Erythroblast (primary cell): ENCODE measurements at places on chromosomes 1 and 21.

DNA sequence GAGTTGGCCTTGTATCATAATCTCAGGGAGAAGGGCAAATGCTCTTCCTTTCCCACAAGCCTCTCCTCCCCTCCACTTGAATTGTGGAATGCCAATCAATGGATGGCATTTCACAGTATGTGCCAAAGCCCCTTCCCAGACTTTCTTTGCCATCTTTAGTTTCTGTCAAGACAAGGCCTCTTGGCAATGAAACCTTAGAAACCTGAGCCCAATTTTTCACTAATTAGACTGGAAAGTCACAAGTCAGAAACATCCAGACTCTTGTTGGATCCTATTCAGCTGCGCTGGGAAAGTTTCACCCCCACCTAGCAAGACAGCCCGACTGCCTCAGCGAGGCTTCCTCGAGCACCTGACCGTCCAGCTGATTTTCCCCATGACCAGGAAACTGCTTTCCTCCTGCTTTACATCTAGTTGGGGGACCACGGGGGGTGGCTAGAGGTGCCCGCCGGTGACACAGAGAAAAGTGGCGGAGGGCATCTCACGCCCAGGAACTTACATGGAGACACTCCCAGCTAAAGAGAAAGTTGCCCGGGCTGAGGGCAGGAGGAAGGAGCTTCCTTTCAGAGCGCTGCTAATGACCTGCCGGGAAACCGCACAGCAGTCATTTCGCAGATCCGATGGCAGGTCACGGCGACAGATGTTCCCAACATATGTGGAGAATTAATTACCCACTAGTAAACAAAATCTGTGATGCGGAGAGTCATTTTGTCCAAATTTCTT lies 302.6 kb upstream of the RRP15 start:
- DNase-seq = no peak

- DNase-seq = peak; percentile 14
Measured at GRCh38 chr1:7705048-7705907, 65.8 kb upstream of the VAMP3 start.

- no peak for DNase-seq
Measured at GRCh38 chr1:22292011-22292788, 149.3 kb upstream of the WNT4 start.

- no peak for DNase-seq
Measured at GRCh38 chr1:174841747-174842146, 158.0 kb upstream of the CACYBP start.

GRCh38 chr1:25049190-25049589 lies 119.1 kb upstream of the RUNX3 start:
- DNase-seq = no peak

DNA sequence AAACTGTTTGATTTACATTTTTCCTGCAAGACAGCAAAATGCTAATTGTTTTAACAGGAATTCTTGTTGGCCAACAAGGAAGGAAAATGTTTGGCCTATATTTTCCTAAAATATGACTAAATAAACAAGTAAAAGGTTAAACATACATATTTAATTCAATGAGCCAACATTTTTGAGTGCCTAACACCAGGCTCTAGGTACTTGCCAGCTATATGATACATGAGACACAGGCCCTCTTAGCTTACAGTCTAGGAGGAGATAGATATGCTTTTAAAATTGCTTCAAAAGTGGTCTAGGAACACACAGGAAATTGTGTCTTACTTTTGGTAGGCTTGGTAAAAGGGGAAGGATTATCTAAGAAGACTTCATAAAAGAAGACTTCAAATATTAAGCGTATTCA lies 50.9 kb downstream of the PIGK start:
- DNase-seq = no peak

DNA sequence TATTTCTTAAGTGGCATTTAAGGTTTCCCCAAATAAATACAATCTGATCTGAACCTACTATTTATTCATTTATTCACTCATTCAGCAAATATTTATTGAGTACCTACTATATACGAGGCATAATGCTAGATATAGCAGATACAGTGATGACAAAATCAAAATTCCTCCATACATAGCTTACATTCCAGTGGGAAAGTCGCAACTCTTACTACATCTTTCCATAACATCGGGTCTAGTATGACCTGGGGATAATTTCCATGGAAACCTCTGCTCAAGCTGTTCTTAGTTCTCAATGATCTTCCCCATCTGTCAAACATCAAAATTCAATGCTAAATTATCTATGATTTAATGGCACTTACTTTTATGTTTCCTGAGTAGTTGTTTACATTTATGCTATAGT lies 70.8 kb upstream of the PRKACB start:
- no peak for DNase-seq

DNA sequence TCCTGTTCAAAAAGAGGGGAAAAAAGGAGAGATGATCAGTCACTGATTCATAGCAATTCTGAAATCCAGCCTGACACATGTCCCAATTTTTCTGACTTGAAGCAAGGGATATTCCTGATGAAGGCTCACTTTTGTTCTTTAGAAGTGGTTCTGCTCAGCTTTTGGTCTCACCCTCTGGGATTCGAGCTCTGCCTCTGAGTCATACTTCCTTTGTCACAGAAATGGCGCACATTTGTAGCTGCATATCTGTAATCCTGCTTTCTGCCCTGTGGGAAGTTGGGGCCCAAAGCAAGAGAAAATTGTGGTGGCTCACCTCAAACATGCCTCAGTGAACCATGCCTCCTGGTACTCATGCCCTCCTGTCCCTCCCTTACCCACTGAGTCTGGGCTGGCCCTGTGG lies 22.3 kb upstream of the FAM78B start:
- no peak for DNase-seq

DNA sequence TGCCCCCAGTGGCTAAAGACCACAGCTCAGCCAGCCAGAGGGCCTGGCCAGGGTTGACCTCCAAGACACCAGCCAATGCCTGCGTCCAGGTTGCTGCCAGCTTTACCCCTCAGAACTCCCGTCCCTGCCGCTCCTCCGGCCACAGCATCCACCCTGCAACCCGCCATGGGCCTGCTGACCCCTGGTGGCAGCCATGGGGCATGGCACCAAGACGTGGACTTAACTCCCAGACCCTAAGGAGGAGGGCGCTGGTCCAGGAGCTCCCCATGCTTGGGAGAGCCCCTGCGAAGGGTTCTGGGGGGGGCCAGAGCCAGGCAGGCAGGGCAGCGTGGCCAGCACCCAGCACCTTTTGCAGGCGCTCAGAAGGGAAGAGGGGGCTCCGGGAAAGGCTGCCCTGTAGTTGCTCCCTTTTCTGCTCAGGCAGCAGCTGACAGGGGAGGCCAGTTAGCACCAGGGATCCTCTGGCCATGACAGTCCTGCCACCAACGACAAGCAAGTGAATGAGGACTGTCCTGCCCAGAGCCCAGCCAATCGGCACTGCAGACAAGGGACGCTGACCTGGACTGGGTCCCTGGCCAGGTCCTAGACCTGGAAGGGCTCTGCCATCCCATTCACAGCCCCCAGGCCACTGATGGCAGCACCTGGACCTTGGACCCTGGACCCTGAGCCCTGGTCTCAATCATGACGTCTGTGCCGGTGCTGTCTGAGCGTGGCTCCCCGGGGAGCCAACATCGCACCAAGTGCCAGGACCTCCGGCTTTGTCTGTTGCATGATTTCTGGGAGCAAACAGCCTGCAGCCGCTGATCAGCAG lies 246.2 kb downstream of the NPHP4 start:
- DNase-seq = peak; percentile 55

DNA sequence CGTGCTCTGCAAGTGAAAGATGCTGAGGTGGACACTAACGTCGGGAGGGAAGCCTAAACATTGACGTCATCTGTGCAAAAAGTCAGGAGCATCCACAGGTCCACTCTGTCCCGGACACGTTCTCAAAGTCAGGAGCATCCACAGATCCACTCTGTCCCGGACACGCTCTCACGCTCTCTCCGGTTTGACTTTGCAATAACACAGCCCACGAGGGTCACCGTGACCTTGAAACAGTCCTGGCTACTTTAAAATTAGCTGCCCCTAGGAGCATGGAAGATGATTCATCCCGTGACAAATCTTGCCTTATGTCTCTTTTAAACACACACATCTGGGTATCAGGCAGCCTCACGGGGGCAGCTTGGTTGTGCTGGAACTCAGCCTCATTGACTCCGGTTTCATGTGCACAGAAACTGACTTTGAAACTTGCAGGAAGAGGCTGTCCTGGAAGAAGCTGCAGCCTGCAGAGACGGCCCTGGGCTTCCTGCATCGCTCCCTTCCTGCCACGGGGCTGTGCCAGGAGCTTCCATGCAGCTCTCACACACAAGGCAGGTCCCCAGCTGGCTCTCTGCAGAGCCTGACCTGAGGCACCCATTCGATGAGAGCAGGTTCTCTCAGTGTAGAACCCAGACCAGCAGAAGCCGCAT lies 18.1 kb upstream of the COL18A1 start:
- DNase-seq = peak; percentile 21

- peak; percentile 42 for DNase-seq
Measured at GRCh38 chr1:167599957-167600581, 30.0 kb upstream of the RCSD1 start.

DNA sequence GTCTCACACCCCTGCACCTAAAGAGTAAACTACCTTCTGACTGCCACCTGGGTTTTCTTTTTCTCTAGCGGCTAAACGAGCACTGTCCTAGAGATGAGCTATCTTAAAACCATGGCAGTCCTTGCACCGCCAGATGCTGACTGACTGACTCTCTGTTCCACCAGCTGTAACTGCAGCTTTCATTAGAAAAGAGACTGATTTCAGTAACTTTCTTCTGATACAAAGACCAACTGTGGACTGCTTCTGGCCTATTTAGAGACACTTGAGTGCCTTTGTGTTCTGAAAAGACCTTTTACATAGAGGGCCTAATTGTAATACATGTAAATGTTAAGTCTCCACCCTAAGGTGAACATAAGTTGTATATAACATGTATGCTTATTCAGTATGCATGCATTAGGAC lies 152.5 kb downstream of the DISC1 start:
- DNase-seq = no peak

GRCh38 chr1:55363268-55363667 lies 148.1 kb upstream of the USP24 start:
- DNase-seq = no peak

DNA sequence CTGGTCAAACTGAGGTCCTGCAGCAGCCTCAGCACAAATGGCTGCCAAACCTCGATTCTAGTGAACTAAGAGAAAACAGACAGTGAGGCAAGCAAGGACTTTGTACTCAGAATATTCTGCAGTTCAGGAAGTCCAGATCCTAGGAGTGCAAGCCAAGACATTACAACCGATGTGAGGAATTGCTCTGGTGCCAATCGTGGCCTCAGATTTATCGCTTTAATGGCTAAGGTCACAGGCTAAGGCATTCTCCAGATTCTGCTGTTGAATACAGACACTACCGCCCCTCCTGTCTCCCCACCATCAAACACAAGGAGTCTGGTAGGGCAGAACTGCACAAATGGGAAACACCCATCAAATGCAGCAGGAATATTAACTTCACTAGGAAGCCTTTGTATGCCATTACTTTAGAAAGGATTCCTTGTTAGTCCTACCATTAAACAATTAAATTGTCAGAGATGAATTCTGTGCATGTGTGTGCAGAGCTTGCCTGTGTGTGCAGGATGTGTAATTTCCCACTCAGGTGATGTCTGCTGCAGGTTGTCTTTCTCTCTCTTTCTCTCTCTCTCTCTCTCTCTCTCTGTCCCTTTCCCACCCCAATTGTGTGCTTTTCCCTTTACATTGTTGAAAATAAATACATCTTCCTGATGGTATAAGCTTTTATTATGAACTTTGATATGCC lies 9.2 kb upstream of the SERTAD4 start:
- DNase-seq = no peak

DNA sequence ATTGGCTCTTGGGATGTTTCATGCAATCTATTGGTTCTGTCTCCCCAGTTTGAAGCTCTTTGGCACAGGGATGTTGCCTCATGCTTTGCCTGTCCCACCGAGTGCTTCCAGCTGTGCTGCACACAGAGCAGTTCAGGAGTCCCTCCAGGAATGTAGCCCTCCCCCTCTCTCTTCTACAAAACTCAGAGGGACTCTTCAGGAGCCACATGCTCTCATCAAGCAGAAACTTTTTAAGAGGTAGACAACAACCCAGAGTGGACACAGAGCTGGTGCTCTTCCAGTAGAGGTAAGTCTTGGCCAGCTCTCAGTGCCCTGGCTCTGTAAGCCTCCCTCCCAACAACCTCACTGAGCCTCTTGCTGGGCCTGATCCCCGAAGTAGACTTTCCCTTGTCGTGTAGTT lies 11.6 kb upstream of the ZNF697 start:
- no peak for DNase-seq

DNA sequence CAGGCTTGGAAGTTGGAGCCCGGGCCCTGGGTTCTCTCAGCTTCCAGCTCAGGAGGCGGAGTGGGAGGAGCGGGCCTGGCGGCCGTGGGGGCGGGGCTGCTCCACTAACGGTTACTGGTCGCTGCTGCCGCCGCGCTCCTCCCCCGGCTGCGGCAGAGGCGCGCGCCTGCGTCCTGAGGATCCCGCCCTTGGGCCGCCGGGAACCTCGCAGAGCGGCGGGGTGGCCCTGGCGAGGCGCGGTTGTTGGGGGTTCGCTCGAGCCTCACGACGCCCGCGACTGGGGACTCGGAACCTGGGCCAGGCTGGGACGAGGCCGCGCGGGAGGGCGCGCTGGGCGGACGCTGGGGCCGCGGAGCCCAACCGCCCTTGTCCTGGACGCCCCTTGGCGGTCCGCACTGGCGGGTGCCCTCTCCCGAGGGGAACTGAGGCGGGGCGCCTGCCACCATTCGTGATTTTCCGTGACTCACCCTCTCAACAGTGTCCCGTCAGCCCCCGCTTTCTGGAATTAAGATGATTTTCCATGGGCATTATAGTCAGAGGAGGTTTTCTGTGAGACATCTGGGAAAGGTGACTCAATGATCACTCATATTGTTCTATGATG lies 34.1 kb downstream of the OR2G3 start:
- peak; percentile 85 for DNase-seq

GRCh38 chr1:18302788-18303413 lies 177.8 kb upstream of the KLHDC7A start:
- DNase-seq = peak; percentile 8

DNA sequence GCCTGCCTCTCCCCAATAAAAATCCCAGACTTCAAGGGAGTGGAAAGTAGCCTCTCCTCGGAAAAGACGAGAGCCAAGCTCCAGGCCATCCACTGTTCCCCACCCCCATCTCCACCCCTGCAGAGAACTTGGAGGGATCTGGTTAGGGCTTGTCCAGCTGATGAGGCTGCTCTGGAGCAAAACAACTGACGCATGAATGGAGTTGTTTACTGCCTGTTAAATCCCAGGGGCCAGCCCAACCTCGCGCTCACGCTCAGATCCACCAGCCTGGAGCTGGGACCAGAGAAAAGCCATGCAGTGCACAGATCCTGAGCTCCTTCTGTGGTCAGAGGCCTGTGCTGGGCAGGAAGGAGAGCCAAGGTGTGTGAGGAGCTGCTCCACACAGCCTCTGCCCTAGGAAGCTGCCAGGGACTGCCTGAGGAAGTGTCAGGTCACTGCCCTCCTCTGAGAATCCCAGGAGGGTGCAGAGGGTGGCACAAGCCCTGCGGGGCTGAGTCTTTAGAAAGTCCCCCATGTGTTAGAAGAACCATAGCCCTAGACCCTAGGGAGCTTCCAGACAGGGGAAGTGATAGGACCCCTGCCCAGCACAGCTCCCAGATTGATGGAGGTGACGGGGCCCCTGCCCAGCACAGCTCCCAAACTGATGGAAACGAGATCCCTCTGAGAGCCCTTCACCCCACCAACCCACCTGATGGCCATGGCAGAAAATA lies 109.0 kb upstream of the IPO9 start:
- DNase-seq = no peak

GRCh38 chr1:212484701-212485570 lies 52.2 kb downstream of the NENF start:
- DNase-seq = peak; percentile 19
